ENCODE measurements at places on chromosomes 13 and 19. TPM values are rescaled to one million over a fixed set of nuclear protein-coding genes. Genes with fewer than 3 reads are reported as not detected.

The RASAL3 gene
- total RNA-seq = 10.9 TPM

The KLC3 gene
- total RNA-seq = 0.20 TPM

The LGI4 gene
- not detected for total RNA-seq

The LRG1 gene
- total RNA-seq = 1.6 TPM

The LYPD3 gene
- total RNA-seq = 0.22 TPM

The C19orf38 gene
- not detected for total RNA-seq

The SLC25A41 gene
- total RNA-seq = not detected

The KASH5 gene
- total RNA-seq = not detected

The ZNF256 gene
- total RNA-seq = 3.2 TPM

The SYNGR4 gene
- not detected for total RNA-seq

The SIGLEC11 gene
- total RNA-seq = not detected

The COL5A3 gene
- total RNA-seq = under 0.01 TPM

The IFNL3 gene
- total RNA-seq = not detected

The SLC6A16 gene
- total RNA-seq = 0.22 TPM

The PLPP2 gene
- 36.1 TPM for total RNA-seq

The FUT1 gene
- total RNA-seq = 8.3 TPM

The NRTN gene
- total RNA-seq = 0.99 TPM

The FXYD3 gene
- total RNA-seq = not detected

Data from lung microvascular endothelial cell (primary cell).